T-helper 22 cell (primary cell): ENCODE measurements at places on chromosomes 11 and 22.

- DNase-seq, result no peak
Measured at GRCh38 chr11:110434952-110435779, 5.4 kb downstream of the FDX1 start.

- DNase-seq, result no peak
Measured at GRCh38 chr11:76329983-76330382, 50.9 kb downstream of the THAP12 start.

DNA sequence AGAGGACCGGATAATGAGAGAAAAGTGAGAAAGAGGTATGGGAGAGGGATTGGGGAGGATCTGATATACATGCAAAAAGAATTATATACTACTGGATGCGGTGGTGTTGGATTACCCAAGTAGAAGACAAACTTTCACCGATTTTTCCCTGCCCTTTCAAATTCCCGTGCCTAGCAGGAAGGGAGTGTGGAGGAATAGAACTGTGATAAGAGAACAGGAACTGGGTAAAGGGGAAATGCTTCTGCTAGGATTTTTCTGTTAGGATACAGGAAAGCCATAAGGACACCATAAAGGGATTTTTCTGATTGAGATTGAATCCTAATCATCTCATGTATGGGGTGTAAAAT, 480 bp upstream of the MTMR2 start:
- no peak for DNase-seq

DNA sequence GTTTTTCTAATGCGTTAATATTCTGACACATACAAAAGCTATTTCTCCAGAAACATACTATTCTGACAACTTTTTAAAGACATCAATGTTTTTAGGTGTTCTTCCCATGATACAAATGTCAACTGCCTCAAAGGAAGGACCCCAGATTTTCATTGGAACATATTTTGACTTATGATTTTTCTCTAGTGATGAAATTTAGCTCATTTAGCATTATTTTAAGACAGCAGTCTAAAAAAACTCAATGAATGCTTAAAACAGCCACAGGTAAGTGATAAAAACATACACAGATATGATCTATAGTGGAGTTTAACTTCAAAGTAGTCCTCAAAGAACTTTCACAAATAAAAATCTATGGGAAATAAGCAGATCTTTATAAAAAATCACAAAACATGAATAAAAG, 24.9 kb downstream of the XKR3 start:
- no peak for DNase-seq

- no peak for DNase-seq
Measured at GRCh38 chr22:25896098-25896497, 154.1 kb downstream of the MYO18B start.

DNA sequence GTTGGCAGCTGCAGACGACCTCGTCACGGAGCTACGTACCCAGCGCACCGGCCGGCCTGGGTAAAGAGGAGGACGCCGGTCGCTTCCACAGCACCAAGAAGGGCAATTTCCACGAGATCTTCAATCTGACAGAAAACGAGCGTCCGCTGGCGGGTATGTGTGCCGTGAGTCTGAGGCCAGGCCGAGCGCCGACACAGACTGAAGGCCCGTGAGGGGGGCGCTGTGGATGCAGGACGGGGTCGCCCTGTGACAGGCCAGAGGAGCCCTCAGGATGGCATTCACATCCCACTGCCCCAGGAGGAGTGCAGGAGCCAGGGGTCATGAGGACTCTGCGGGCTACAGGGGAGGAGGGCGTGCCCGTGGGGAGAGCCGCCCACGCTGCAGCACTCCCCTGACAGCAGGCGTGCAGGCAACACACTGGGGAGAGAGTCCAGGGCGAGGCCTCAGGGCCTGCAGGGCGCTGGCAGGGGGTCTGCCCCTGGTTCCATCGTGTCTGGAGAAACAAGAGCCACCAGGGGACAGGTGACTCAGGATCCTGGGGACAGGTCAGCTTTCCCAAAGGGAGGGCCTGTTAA, 53.6 kb downstream of the GRAMD4 start:
- no peak for DNase-seq

GRCh38 chr11:130831976-130832375, 84.3 kb downstream of the SNX19 start:
- DNase-seq, result no peak

- no peak for DNase-seq
Measured at GRCh38 chr11:25423436-25424199, 908.3 kb upstream of the ANO3 start.
